Hepatic stellate cell (primary cell): ENCODE measurements at places on chromosomes 3 and 15.

DNA sequence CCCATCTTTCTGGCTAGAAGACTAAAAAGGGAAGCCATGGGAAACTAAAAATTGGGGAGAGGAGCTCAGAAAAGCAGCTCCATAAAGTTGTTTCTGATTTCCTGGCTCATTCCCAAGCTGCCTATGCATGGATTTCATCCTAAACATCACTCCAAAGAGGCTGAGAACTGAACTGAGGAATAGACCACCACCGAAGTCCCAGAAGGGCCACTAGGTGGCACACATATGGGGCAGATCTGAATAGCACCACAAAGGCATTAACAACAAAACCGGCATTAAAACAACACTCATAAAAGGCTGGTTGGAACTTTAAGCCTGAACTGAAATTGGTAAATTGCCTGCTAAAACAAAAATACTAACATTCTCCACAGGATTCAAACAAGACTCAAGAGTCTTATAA lies 106.3 kb downstream of the PLD1 start:
- DNase-seq: peak; percentile 29

- no peak for DNase-seq
Observed at GRCh38 chr15:86125775-86126174, 46.1 kb downstream of the AGBL1 start.

GRCh38 chr15:36275656-36276055 lies 303.8 kb upstream of the CDIN1 start:
- DNase-seq: no peak

- DNase-seq: no peak
Observed at GRCh38 chr15:23736033-23736673, 49.0 kb upstream of the NDN start.

GRCh38 chr15:57149196-57149595 lies 227.1 kb upstream of the CGNL1 start:
- no peak for DNase-seq

DNA sequence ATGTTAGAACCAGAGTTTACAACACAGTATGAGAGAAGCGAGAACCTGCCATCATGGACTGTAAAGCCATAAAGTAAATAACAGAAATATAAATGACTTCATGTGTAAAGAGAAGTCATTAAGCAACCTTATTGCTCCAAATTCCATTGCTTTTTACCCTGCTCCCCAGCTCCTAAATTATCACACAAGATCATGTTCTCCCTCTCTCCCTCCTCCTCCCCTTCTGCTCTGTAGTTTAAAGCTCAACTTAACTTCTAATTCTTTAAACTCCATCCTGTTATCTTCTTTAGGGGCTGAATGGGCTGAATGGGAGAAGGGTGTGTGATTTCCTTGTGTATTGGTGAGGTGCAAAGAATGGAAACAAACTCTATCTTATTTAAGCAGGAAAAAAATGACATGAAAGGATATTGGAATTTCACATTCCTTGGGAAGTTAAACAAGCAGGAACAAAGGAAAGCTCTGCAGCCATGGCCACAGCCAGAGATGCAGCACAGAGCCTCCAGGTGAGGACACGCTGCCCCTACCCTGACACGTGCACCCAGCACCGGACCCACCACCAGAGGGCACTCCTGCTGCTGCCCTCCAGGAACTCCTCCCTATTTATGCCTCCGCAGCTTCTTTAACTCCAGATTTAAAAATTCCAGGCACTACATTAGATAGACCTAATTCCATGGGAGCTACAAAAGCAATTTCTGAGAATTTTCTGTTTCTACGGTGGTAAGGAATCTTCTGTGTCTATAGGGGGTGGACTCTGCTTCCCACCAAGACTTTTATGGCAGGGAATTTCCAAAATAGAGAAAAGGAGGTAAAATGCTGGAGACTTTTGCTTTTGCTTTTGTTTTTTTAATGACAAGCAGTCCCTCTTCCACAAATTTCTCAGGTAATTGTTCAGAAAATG lies 76.9 kb upstream of the ABI3BP start:
- DNase-seq: no peak

DNA sequence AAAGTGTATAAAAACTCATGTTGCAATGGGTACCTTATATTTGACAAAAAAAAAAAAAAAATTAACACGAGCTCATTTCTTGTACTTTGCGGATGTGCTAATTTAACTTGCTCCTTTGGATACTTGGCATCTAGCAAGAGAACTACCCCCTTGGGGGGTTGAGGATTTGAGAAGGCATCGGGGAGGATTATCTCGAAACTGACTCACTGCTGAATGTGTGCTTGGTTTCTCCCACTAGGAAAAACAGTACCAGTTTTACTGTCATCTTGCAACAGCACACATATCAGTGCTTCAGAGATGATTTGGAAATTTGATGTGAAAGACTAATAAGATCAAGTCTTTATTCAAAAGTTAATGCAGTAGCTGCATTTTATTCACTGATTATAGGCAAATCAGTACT lies 891 bp downstream of the EXOG start:
- peak; percentile 32 for DNase-seq
